ENCODE measurements at places on chromosomes 7 and 10.

DNA sequence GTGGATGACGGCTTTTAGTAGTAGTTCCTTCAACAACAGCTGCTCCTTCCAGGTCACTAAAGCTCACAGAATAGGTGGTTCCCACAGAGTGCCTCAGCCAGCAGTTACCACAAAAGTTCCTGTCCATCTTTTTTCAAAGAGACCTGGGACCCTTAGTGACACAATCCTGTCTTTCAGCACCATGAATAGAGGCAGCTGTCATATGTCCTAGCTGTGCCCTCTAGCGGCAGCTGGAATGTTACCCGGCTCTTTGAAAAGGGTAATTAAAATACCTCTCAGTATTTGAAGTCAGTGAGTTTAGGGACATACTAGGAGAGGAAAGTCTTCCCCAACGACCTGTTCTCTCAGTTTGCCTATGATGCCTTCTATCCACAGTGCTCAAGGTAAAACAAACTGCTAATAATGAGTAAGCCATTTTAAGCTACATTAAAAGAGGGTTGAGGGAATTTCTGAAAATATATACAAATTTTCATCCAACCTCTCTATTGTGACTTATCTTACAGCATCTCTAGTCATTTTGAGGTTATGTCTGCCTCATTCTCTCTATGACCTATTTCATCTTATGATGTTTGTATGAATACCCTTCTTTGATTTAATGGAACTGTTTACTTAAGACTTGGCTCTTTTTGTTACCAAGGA lies 290.8 kb downstream of the NXPH1 start:
- DNase-seq, result peak; percentile 67

DNA sequence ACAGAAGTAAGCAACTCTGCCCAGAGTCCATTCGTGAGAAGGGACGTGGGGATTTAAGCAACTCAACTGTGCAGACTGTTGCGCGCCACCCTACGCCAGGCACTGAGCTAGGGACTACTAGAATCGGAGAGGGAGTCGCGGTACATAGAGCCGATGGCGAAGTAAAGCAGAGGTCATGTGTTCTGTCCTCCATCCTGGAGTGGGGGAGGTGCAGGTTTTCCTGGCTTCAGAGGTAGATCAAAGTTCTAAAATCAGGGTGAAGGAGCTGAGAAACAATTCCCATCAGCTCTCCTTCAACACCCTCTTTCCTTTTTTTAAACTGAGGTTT lies 23.2 kb downstream of the SLC35G1 start:
- no peak for DNase-seq

DNA sequence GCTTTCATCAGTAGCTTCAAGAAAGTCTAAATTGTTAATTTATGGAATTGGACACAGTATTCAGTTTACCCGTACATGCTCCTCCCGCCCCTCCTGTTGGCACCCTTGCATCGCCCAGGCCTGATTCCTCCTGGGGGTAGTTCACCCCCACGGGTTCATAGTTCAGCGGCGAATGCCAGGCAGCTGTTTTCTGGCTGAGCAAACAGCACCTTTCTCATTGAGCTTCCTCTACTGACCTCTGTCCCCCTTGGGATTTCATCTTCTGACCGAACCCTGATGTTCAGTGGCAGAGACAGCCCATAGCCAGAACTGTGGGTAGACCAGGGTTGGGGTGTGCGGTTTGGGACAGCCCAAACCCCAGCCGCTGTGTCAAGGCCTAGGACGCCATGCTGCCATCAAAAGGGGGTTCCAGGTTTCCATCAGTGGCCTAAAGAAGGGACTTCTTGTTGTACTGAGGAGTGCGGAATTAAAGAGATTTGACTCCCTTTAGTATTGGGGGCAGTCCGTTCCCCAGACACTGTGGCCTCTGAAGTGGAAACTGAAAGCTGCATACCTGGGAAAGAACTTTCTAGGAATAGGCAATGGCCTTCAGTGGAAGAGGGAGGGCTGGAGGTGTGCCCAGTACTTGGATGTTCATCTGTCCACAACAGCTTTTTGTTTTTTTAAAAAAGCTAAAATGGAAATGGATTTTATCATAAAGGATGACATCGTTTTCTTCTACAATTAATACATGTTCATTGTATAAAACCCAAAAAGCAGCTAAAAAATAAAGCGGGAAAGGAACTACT lies 19.0 kb downstream of the MDH2 start:
- DNase-seq, result no peak

- no peak for DNase-seq
Measured at GRCh38 chr7:41142904-41143473, 559.9 kb downstream of the INHBA start.
